ENCODE measurements at places on chromosomes 12 and 14. TPM values are rescaled to one million over a fixed set of nuclear protein-coding genes. Genes with fewer than 3 reads are reported as not detected.

TMEM132C gene
- total RNA-seq = 0.04 TPM

PPM1H gene
- total RNA-seq = 41.3 TPM

GRIN2B gene
- total RNA-seq = 5.9 TPM

GPR135 gene
- 2.2 TPM for total RNA-seq

SLC39A9 gene
- total RNA-seq = 48.1 TPM

HOXC10 gene
- not detected for total RNA-seq
